ENCODE measurements at places on chromosomes 3 and 15.

- DNase-seq = no peak
Observed at GRCh38 chr3:123802007-123802625, 82.0 kb downstream of the MYLK start.

DNA sequence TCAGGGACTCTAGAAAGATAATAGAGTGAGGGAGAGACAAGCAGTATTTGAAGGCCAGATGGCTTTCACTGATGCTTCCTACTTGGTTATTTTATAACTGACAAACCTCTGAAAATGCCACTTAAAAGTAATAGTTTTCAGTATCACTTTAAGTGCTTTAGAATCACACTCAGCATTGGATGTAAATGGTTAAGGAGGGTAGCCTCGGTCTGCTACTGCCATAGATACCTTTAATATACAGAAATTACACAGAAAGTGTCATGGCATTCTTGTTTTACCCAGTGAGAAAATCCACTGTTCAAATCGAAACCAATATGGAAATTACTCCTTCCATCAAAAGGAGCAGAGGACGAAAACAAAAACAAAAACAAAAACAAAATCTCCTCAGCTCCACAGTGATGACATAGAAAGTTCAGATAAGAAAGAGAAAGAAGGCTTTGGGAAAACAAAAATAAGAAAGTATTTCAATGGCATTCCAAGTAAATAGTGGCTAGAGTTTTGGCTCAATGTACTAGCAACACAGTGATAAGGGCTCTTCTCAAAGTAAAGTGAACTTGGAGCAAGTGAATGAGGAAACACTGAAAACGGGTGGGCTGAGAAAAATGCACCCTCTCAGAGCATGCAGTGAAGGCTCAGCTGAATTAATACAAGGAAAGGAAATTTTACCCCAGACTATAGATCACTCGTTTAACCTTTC is 43.2 kb upstream of the CD47 start:
- no peak for DNase-seq

GRCh38 chr3:136330900-136331299 is 80.8 kb downstream of the PCCB start:
- no peak for DNase-seq

GRCh38 chr15:48049736-48050135 is 71.1 kb upstream of the SLC24A5 start:
- DNase-seq = no peak

- no peak for DNase-seq
Observed at GRCh38 chr15:86526938-86527690, 447.4 kb downstream of the AGBL1 start.

DNA sequence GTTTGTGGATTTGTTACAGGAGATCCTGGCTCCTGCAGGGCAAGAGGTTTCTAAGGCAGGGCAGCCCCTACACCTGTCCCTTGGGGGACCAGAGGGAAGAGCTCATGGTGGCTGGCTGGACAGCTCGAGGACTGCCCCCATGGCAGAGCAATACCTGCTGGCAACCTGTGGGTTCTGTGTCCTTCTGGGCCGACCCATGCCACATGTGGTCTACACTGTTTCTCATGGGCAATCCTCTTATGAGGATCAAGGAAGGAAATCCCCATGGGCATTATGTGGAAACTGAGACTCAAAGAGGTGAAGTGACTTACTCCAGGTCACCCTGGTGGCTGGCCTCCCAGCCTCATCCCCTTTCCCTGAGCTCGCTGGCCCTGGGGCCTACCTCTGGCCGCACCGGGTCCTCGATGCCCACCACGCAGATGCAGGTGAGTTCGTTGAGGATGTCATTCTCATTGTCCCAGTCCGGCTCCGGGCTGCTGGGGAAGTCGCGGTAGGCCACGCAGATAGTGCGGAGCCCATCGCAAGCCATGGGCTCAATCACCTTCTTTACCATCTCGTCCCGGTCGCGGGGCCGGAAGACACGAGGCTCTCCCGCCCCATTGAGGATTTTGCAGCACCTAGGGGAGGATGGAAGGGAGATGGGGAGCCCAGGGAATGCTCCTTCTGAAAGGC is 37.5 kb upstream of the SEC13 start:
- no peak for DNase-seq

DNA sequence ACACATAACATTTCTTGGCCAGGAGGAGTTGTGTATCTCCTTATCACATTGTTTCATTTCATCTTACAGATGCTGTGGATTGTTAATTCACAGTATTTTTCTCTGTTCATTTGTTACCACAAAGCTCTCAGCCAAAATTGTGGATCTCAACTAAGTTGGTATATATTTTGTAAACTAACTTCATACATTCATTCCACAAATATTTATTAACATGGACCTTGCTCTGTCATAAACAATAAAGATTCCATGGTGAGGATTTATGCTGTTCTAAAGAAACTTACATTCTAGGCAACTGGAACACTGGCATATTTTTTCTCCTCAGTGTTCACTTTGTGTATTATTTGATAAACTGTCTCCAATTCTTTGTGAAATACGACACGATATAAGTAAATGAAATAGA is 268.8 kb downstream of the CNTN3 start:
- DNase-seq = no peak

DNA sequence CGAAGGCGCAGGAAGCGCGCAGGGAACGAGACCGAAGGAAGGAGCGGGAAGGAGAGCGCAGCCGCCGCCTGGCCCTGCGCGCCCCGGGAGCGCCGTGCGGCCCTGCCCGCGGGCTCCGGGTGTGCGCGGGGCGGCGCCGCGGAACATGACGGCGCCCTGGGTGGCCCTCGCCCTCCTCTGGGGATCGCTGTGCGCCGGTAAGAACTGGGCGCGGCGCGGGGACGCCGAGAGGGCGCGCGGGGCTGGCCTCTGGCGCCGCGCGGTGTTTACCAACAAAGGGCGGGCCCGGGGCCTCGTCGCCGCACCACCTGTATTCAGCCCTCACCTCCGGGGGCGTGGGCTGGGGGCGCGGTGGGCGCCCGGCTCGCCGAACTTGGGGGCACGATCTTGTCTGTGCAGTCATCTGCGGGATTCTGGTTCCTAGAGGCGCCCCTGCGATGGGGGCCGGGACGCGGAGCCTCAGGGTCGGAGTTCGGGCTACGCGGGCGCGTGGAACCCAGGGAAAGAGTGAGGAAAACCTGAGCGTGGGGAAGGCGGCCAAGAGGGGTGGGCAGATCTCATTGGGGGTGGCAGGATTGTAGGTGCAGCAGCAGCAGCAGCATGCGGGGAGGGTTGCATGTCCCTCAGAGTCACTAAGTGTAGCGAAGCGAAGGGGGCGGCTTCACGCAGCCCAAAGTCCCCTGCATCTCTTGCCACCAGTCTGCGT is 641 bp downstream of the ACVR2B start:
- DNase-seq = peak; percentile 32

DNA sequence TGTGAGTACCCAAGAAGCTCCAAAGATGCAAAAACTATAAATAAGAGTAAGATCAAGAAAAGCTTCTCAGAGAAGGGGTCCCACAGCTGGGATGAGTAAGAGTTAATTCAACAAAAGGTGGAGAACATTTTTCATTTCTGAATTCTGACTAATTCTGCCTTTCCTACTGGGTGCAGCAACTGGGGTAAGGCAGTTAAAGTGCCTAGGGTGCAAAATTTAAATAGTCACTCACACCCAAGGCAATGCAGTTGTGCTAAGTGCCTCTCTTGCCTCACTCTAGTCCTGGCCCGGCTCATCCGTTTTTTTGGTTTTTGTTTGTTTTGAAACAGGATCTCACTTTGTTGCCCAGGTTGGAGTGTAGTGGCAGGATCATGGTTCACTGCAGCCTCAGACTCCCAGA is 240.2 kb downstream of the TP63 start:
- DNase-seq = no peak

GRCh38 chr3:139123377-139124095 is 78.8 kb upstream of the PRR23C start:
- DNase-seq = no peak

GRCh38 chr15:55318588-55319494 is at the start of the genes PIGB and PIGBOS1:
PIGB (plus strand) TSS chr15:55319222; CDS start chr15:55319251, 29 bp downstream.
PIGBOS1 (minus strand) TSS chr15:55319123; CDS start chr15:55317792, 1,331 bp downstream.
- peak; percentile 83 for DNase-seq

DNA sequence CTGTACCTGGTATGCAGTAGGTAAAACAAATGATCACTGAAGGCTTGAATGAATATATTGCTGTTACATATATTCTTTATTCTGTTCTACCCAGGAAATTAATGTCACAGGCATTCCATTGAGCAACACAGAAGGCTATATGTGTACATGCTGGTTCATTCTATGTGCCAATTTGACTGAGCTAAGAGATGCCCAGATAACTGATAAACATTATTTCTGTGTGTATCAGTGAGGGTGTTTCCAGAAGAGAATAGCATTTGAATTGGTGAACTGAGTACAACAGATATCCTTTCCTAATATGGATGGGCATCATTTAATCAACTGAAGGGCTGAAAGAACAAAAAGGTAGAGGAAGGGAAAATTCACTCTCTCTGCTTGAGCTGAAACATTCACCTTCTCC is 886.8 kb downstream of the FHIT start:
- DNase-seq = no peak

GRCh38 chr15:84749111-84749991 is 959 bp downstream of the ZNF592 start:
- DNase-seq = peak; percentile 82

DNA sequence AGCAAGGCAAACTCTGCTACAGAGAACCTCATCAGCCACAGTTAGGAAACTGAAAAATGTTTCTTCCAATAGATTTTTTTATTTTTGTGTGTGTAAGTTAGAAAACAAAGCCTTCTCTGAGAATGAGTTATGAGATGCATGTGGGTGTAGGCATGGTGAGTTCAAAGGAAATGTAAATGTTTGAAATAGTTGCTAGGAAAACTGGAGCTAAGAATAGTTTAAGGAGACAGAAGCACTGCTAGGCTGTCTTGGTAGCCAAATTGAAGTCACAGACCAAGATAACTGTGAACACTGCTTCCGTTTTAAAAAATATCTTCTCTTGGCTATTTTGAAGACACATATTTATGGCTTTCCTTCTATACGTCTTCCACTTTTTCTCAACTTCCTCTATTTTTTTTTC is 1501.2 kb upstream of the CADM2 start:
- DNase-seq = no peak

DNA sequence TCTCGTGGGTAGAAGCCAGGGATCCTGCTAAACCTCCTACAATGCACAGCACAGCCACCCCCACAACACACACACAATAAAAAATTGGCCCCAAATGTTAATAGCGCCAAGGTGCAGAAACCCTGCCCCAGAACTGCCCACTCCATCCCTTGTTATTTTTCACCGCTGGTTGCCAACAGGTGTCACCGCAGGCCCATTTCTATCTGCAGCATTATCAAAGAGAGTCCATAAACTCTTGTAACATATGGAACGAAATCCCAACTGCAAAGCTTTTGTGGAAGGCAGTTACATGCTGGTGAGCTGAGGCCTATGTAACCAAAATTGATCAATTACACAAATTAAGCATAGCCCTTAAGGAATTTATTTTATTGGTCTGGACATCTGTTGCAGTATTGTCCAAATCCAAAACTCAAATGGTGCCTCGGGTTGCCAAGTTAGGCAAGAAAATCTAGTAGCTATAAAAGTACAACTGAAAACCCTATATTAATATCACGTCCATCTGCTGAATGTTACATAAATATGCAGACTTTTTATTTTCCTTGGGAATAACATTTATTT is 66.2 kb downstream of the SAMMSON start:
- DNase-seq = no peak

Measured in stimulated activated naive CD8-positive, alpha-beta T cell treated with anti-CD3 and anti-CD28 coated beads, Interleukin-15, amount 100 ng/mL, for 72 hours (primary cell).